Neuronal stem cell (in vitro differentiated cells): ENCODE measurements at places on chromosomes 2 and 18.

DNA sequence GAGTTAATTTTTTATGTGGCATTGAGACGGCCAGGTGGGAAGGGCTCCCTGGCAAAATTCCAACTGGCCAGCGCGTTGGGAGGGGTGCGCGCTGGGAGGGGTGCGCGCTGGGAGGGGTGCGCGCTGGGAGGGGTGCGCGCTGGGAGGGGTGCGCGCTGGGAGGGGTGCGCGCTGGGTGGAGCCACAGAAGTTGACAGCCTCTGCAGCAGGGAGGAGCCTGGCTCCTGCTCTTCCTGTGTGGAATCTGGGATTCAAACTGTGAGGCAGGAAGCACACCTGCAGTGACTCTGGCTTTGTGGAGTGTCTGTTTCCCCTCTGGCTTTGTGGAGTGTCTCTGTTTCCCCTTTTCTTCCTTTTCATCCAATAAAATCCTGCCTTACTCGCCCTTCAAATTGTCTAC is 147.9 kb upstream of the CBLN2 start:
- DNase-seq: no peak

- DNase-seq: no peak
Observed at GRCh38 chr2:191441496-191442214, 196.5 kb downstream of the MYO1B start.

GRCh38 chr18:73952296-73952946 is 195.2 kb downstream of the FBXO15 start:
- no peak for DNase-seq

DNA sequence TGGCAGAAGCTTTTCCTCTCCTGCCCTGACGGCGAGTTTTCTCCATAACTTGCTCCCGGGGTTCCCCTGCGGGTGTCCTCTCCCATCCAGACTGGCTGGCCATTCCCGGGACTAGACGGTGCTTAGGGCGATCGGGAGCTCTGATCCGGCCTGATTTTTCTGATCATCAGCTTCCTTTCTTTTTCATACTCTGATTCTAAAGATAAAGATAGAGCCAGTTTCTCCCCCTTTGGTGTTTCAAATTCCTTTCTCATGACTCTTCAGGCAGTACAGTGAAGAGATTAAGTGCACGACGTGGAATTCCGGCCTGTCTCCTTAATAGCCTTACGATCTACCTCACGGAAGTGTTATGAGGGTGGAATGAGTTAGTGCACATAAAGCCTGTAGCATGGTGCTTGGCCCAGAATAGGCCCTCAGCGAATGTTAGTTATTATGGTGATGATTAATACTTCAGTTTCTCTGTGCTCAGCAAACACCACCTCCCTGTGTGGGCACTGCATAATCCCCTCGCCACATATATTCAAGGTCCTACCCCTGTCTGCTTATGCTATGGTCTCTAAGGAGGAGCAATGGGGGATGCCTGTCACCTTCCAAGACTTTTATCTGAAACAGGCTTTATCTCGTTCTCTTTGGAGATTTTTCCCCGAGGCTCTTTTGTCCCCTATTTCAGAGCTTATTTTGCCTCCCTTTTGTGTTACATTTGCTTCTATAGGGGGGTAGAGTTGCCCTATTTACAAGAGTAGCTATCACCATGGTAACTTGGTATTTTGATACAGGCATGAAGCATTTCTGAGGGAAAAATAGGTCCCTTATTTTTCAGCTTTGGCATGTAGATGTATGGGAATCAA is 254.8 kb downstream of the CDH2 start:
- no peak for DNase-seq
